ENCODE measurements at places on chromosomes 5 and 9.

DNA sequence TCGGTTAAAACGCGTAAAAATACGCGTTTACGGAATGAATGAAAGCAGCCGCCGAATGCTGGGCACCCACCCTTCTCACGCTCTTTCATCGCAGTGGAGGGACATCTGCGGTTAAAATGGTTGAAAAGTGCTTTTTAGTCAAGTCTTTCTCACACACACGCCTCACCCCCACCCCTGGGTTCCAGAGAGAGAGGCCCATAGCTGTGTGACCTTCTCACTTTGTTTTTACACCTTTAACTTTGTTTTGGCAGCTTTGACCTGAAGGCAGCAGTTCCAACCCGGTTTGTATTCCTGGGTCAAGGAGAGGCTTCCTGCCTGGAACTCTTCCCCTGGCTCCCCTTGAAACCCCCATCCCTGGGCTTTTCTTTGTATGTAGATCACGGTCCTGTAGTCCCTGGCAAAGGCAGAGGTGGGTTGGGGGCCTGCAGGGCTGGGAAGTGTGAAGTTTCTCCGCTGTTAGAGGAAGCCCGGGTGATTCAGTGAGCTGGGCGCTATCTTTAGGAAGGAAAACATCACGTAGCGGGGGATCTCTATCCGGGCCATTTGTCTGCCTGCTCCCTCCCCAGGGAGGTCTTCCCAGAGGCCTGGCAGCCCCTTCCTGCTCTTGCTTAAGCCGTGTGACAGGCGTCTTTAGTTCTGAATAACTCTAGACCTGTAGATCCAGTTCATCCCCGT is 29.6 kb downstream of the SPRY4 start:
- no peak for DNase-seq

GRCh38 chr5:132012371-132013005 is 1.0 kb upstream of the ACSL6 start:
- no peak for DNase-seq

DNA sequence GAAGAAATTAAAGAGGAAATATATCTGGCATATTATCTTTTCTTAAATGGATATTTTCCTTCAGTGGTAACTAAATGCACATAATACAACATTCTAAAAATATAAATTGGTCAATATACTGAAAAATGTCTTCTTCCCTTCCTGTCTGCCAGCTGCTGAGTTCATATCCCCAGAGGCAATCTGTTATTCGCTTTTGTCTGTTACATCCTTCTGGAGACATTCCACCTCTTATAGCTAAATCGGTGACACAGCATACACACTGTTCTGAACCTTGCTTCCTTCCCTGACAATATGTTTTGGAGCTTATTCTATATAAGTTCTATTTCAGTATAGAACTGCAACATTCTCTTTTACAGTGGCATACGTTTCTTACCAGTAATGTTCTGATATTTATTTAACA is 147.8 kb downstream of the TENT4A start:
- DNase-seq: no peak

GRCh38 chr5:178454821-178455479 is 135.2 kb downstream of the COL23A1 start:
- no peak for DNase-seq

DNA sequence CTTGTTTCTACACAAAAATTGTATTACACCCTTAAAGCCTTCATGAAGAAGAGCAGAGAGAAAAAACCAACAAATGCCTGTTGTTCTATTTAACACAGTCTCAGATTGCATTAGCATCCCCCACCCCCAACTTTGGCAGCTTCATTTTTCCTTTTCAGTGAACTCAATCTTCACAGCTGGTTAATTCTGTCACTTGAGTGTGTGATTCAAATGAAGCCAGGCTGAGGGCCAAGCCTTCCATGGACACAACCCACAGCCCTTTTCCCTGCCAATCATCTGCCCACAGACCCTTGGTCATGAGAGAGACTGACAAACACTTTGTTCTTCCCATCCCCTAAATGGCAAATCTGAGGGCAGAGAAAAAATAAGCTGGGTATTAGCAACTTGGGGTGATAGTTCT is 217.5 kb upstream of the NMUR2 start:
- DNase-seq: no peak

GRCh38 chr5:81837667-81838306 is 86.9 kb upstream of the SSBP2 start:
- DNase-seq: no peak

GRCh38 chr9:137691646-137692351 is 73.0 kb downstream of the EHMT1 start:
- no peak for DNase-seq

- peak; percentile 32 for DNase-seq
These were observed 3.2 kb upstream of the BAAT start for GRCh38 chr9:101387871-101388506.

DNA sequence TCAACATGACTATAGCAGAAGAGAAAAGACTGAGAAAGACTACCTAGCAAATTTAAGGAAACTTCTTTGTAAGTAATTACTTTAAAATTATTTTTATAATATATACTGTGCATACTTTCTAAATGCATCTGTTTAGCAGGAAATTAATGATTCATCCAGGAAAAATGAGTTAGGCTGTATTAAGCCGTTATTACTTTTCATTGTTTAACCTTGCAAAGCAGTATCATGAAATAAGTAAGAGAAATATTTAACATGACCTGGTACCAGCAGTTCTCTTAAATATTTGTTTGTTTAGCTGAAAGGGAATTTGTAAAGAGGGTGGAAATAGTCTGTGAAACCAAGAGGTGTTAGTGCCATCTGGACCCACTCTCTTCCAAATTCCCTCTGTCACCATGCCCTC is 175.0 kb downstream of the GNAQ start:
- DNase-seq: no peak

DNA sequence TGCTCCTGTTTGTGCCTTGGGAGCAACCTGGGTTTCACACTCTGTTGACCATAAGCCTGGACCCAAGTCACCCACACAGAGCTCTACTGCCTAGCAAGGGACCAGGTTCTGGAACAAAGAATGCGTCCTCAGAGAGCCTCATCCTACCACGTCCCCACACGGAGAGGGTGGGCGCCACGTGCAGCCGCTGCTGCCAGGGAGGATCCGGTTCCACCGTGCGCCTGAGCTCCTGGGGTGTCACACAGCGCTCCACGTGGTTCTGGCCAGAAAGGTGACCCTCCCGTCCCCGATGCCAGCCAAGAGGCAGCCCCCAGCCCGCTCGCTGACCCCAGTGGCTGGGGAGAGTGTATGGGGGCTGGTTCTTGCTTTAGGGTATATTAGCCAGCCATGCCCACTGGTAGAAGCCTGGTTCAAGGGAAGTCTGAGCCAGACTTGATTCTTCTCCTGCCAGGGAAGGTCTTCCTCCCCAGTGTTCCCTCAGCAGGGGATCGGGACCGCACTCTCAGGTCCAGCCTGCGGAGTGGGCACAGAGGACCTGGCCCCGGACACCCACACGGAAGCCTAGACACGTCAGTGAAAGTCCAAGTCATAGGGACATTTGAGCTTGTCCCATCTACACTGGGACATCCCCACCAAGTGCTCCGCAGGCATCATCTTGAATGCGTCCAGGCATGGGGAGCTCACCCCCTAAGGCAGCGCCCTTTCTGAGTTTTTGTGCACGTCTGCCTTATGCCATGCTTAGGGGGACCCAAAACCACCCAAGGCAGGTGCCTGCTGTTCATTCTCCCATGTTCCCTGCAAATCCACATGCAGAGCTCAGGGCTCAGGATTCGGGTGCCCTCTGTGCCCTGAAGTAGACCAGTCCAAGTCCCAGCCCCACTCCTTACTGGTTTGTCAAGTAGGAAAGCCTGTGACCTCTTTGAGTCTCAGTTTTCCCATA is 2.4 kb downstream of the FCN1 start:
- DNase-seq: no peak

- no peak for DNase-seq
These were observed 80.3 kb upstream of the CCDC152 start for GRCh38 chr5:42676362-42676761.

DNA sequence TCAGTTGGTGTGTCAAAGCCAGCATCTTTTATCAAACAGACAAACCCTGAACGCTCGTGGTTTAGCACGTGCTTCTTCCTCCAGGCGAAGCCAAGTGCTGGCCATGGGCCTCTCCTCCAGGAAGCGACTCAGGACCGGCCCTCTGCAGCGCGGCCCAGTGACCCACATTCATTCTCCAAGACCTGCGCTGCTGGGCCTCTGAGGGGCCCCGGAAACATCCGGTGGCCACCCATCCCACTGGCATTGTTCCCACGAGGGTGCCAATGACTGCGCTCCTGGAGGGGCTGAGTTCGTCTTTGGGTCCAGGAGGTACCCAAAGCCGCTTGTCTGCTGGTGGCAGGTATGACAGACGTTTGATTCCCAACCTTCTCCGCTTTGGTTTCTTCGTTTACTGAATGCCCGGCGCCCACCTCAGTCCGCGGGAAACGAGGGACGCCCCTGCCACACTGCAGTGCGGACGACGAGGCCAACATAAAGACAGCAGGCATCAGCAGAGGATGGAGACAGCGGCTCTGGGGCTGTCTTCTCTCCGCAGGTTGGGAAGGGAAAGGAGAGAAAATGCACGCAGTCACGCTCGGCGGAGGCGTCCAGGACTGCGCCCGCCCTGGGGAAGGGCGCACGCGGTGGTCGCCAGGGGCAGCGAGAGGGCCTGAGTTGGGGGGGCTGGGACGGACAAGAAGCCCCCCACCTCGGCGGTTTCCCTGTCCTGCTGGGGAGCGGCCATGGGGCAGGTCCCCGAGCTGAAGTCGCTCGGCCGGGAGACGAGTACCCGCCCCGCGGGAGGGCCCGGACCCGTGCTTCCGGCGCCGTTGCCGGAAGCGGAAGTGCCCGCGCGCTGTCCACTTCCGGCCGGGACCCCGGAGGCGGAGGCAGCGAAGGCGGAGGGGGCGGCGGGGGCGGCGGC is at the start of gene EXOC3:
EXOC3 (plus strand) TSS at position 842 of the 904 bp plus-strand sequence. CDS start 3,030 bp downstream, outside the sequence.
- peak; percentile 97 for DNase-seq

DNA sequence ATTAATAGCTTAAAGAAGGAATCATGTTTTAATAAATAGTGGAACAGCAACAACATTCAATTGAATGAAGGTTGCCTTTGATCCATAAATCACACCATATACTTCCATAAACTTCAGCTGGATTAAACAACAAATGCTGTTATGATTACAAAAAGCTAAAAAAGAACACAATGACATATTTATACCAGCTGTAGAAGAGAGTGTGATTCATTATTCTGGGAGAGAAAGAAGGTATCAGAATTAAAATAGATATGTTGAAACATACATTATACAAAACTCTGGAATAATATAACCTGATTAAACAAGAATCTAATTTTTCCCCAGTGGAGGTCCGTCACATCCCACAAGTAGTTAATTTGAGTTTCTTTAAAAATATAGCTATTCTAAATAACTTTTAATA is 7.5 kb upstream of the RECK start:
- DNase-seq: no peak

DNA sequence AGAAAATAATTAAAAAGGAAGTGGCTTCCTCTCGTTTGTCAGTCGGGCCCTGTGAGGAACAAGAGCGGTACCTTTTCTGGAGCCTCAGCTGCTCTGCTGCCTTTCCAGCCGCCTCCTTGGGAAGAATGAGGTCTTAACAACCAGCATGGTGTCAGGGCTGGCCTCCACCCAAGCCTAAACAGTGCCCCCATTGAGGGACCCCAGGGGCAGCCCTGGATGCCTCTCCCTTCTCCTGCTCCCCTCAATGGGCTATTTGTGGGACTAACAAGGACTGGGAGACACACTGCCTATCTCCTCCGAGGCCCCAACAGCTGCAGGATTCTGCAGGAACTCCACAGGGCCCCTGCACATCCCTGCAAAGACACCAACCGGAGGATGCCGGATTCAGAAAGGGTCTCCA is 155.4 kb upstream of the MAP3K1 start:
- no peak for DNase-seq

DNA sequence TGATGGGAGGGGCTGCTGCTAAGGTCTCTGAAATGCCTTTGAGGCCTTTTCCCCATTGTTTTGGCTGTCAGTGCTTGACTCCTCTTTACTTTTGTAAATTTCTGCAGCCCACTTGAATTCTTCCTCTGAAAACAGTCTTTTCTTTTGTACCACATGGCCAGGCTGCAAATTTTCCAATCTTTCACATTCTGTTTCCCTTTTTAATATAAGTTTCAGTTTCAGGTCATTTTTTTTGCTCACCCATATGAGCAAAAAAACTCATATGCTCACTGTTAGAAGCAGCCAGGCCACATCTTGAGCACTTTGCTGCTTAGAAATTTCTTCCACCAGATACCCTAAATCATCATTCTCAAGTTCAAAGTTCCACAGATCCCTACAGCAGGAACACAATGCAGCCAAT is 234.6 kb upstream of the ADRA1B start:
- no peak for DNase-seq

- DNase-seq: no peak
These were observed 54.1 kb downstream of the MTAP start for GRCh38 chr9:21856301-21857094.

DNA sequence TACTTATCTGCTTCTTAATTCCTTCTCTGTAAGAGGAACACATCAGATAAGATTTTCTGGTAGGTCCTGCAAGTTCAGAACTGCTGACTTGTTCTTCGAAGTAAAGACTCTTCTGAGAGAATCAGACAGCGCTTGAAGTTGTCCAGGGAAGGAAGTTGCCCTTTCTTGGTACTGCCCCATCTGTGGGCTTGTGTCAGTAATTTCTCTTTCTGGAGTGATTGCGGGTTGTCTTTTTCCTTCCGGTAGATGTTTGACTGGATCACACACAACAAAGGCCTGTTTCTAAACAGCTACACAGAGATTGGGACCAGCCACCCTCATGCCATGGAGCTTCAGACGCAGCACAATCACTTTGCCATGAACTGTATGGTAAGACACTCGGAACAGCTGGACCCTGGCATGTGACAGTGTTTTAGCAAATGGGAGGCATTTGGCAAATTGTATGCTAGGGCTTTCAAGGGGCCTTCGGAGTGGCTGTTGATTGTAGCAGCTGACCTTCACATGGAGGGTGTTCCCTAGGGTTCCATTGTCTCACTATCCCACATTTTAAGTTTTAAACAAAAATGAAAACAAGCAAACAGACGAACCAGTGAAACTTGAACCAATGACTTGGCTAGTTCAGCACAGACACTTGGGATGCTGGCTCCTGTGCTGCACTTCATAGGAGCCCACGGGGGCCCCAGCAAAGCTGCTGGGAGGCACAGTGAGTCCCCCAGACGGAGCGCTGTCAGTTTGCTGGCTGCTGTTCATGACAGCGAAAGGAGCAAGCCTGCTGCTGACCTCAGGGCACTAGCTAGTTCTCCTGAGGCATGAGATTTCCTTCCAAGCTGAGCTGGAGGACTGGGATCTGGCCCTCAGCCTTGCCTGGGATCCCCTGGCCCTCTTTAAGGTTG is 149.9 kb downstream of the TRIO start:
- no peak for DNase-seq

DNA sequence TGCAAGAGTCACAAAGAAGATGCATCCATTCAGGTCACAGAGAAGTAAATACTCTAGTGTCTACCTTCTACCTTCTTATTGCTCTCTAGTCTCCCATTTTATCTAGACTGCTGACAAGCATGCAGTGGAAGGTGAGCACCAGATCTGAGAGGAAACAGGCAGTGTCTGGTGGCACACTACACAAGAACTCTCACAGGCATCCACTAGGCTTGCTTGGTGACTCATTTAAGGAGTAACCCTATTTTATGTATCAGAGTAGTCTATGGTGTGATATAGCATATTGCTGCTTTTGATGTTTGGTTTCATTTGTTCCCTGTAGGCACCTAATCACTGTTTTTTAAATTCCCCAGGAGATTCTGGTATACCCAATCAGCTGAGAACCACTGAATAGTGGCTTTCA is 1.6 kb upstream of the THBS4 start:
- DNase-seq: no peak

- peak; percentile 35 for DNase-seq
These were observed 51.9 kb downstream of the TGFBI start for GRCh38 chr5:136080483-136081216.

Data from D341Med (cell line).